ENCODE measurements at places on chromosomes 16 and 17.

DNA sequence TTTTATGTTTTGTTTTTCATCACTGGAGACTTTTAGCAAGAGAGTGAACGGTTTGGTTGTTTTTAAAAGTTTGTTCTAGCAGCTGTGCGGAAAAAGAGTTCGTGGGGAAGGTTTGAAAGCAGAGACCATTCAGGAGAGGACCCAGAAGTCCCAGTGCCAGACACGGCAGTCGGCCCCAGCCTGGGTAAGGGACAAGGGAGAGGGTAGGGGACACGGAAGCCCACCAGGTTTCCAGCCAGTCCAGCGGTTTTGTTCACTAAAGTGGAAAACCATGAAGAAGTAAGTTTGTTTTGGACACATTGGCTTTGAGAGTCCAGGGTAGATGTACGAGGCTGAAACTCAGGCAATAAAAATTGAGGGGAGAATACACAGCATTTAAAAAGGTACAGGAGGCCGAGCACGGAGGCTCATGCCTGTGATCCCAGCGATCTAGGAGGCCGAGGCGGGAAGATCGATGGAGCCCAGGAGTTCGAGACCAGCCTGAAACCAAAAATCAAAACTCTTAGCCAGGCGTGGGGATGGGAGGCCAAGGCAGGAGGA is 56.8 kb upstream of the RPH3AL start:
- DNase-seq: no peak

DNA sequence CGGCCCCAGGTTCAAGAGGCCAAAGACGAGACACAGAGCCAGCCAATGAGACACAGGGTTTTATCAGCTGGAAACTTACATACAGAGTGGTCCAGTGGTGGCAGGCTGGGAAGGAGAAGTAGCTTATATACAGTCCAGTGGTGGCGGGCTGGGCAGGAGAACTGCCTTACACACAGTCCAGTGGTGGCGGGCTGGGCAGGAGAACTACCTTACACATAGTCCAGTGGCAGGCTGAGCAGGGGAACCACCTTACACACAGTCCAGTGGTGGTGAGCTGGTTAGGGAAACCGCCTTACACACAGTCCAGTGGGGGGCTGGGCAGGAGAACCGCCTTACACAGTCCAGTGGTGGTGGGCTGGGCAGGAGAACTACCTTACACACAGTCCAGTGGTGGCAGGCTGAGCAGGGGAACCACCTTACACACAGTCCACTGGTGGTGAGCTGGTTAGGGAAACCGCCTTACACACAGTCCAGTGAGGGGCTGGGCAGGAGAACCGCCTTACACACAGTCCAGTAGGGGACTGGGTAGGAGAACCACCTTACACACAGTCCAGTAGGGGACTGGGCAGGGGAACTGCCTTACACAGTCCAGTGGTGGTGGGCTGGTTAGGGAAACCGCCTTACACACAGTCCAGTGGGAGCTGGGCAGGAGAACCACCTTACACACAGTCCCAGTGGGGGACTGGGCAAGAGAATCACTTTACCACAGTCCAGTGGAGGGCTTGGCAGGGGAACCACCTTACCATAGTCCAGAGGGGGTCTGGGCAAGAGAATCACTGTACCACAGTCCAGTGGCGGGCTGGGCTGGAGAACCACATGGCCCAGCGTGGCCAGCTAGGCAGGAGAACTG is 90.9 kb downstream of the GAS7 start:
- no peak for DNase-seq

- no peak for DNase-seq
Observed at GRCh38 chr16:6571044-6571443, 761.6 kb upstream of the RBFOX1 start.

- no peak for DNase-seq
Observed at GRCh38 chr17:44831371-44831770, 1.3 kb upstream of the GJC1 start.

GRCh38 chr17:79781736-79782575 is 4.0 kb downstream of the CBX2 start:
- DNase-seq: no peak

GRCh38 chr17:63665527-63666214 is 34.3 kb downstream of the LIMD2 start:
- no peak for DNase-seq

GRCh38 chr17:79085154-79085920 is 10.7 kb downstream of the ENGASE start:
- DNase-seq: no peak

DNA sequence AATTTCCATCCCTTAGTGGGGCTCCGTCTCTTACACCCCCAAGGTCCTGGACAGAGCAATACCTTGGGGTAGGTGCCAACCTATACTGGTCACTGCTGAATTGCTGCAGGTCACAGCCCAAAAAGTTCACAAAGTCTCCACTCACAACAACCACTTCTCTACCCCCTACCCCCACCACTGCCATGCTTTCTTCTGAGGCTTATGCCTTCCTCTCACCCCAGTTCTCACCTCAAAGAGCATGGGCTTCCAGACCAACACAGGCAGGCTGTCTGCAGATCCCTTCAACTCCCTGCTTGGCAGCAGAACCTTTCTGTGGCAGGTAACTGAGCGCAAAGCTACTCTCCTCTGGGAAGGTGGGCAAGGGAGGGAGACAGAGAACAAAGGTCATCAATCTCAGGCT is 35.5 kb downstream of the C16orf78 start:
- no peak for DNase-seq

GRCh38 chr16:6771956-6772355 is 560.7 kb upstream of the RBFOX1 start:
- no peak for DNase-seq

DNA sequence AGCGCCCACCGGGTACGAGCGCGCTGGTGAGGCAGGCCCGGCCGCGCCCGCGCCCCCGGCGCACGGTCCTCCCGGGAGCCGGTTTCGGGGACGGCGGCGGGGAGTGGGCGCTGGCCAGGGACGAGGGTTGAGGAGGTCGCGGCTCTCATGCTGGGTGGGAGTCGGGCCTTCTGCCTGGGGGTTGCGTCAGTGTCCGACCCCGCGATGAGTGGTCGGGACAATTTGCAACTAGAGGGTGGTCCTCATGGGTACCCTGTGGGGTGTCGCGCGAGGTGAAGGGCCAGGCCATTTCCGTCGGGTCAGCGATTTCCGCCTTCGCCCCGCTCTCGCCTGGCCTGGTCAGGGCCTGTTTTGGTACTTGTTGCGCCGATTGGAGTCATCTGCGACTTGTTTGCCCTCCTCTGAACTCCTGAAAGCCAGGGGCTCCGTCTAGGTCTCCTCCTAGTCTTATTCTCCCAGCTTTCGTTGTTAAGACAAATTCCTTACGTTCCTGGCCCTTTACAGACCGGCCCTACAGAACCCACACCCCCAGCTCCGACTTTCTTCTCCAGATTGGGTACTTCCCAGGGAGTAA is 14.9 kb downstream of the NAA60 start:
- DNase-seq: no peak

DNA sequence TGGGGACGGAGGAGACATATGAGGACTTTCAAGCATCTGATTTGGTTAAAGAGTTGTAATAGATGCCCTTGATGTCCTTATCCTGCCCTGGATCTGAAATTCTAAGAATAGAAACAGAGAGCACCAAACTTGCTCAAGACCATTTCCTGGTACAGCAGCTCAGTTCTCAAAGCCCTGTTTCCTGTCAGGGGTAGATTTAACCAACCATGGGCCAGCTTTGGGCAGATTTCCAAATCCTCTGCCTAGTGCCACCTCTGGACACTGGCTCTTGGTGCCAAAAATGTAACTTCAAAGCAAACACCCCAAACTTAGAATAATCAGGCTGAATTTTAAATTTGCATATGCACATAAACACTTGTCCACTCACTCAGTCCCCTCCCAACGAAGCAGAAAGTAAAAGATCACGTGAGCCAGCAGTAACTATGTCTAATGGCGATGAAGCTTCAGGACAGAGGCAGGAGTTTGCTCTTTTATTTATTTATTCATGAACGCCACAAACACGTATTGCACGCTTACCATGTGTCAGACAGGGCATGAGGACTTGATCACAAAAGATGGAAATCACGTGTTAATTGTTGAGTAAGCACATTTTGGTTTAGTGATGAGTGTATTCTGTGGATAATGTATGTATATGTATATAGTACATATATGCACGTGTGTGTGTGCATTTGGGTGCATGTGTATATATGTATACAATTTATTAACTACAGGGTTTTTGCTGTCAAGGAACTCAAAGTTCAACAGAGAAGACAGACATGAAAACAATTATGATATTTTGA is 23.1 kb upstream of the SDK2 start:
- DNase-seq: peak; percentile 52

- DNase-seq: no peak
Observed at GRCh38 chr17:77746896-77747554, 211.5 kb upstream of the TNRC6C start.

DNA sequence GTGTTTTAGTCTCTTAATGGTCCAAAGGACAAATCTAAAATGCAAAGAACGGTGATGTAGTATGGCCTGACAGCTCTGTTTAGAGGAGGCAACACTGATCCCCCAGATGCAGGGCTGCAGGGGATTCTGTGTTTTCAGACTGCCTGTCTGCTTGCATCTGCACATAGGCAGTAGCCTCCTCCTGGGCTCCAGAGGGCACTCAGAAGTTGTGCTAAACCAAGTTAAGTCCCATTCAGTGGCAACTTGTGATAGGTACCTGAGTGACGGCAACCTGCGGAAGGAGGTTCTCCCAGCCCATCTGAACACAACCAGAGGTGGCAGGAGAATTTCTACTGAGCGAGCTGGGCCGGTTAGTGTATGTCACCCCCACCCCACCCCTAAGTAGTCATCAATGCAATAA is 9.9 kb downstream of the HAS3 start:
- no peak for DNase-seq
